Activated CD8-positive, alpha-beta T cell treated with anti-CD3 and anti-CD28 coated beads, Interleukin-2, amount 10 ng/mL, durations not matched to agents 7 days and 5 days (primary cell): ENCODE measurements at places on chromosomes 3 and 15. TPM values are rescaled to one million over a fixed set of nuclear protein-coding genes. Genes with fewer than 3 reads are reported as not detected.

LMAN1L gene
- total RNA-seq = 1.0 TPM

ZNF621 gene
- total RNA-seq = 22.6 TPM

OR5K2 gene
- not detected for total RNA-seq

TERC gene
- total RNA-seq = 10.8 TPM

INO80 gene
- 28.1 TPM for total RNA-seq

DHFR2 gene
- total RNA-seq = 6.4 TPM

ZBBX gene
- total RNA-seq = not detected

RHOV gene
- total RNA-seq = not detected

LDHAL6B gene
- total RNA-seq = not detected

ABI3BP gene
- total RNA-seq = 0.16 TPM

MRPL47 gene
- 39.9 TPM for total RNA-seq

FBXL22 gene
- total RNA-seq = 1.4 TPM

FES gene
- 10.5 TPM for total RNA-seq

PLA2G4E gene
- not detected for total RNA-seq

IQCF5 gene
- total RNA-seq = not detected

FANCD2OS gene
- total RNA-seq = not detected

- DNase-seq = no peak
Observed at GRCh38 chr3:66478960-66479359, 21.9 kb downstream of the LRIG1 start.

DNA sequence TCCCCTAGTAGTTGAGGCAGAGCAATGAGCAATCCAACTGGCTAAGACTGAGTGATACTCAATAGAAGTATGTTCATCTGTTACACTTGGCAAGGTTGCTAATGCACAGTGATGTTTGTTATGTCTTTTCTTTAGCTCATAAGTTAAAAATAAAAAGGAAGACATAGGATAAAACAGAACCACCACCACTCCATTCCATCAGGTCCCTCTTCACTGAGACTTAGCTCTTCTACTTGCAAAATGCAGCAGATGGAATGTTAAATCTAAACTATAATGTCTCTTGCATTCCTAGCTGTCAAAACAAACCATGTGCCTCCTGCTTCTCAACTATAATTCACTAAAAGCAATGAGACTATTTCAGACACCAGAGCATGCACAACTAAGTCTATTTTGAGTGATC, 265.6 kb upstream of the UBE2E2 start:
- no peak for DNase-seq

DNA sequence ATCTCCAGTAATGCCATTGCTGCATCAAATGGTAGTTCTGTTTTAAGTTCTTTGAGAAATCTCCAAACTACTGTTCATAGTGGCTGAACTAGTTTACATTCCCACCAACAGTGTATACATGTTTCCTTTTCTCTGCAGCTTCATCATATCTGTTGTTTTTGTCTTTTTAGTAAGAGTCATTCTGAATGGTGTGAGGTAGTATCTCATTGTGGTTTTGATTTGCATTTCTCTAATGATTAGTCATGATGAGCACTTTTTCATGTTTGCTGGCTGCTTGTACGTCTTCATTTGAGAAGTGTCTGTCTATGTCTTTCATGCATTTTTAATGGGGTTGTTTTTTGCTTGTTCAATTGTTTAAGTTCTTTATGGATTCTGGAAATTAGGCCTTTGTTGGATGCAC, 10.2 kb upstream of the GCSAM start:
- no peak for DNase-seq

DNA sequence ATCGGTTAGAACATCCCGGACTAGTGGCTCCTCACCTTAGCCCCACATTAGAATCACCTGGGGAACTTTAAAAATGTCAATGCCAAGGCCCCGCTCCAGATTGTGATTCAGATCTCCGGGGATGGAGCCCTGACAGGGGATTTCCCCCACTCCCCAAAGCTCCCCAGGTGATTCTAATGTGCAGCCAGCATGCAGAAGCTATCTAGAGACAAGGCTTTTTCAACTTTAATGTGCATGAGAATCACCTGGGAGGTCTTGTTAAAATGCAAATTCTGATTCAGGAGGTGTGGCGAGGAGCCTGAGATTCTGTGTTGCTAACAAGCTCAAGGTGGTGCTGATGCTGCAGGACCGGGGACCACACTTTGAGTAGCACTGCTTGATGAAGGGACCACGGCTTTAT, 156.7 kb downstream of the RAB11A start:
- no peak for DNase-seq

DNA sequence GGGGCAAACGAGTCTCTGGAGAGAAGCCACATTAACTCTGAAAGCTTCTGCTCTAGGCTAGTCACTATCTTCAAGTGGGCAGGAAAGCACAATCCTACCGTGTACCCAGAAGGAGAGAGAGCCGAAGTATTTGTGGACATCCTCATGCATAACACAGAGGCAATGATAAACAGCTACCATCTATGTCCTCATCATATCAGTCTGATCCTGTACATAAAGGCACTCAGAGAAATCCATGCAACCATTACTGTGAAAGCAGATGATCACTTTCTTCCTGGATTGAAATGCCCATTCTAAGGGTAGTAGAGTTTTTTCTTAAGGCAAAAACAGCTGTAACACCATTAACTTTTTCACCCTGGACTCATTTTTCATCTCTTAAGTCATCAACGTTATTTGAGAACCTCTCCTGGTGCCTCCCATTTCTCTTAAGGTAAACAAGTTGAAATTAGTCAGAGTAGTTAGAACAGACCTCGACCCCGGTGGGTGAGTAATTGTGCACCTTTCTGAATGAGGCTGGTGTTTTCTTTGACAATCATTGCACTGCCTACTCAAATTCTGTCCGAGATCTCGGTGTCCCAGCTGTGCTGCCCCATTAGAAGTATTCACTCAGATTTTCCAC, 327.4 kb downstream of the SHQ1 start:
- no peak for DNase-seq

DNA sequence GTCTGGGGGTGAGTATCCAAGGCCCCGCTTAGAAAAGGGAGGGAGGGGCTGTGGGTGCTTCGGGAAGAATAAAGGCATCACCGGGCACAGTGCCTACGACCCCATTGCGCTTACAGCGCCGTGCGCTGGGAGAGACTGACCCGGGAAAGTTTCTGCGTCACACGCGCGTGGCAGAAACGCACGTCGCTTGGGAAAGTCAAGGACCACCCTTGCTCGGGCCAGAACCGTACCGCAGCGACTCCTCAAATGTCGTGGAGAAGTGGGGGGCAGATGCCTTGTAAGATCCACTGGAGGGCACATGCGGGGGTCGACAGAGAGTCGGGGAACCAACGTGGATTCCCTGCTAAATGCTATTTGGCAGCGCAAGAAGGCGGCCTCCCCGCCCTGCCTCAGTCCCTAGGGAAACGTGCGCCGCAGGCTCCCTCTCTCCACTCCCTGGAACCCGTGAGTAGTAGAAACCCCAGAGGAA, 2.4 kb downstream of the ADAMTS9 start:
- no peak for DNase-seq

- no peak for DNase-seq
Observed at GRCh38 chr3:171351676-171352075, 108.5 kb downstream of the TNIK start.

- DNase-seq = no peak
Observed at GRCh38 chr15:71811752-71812735, 1.7 kb downstream of the NR2E3 start.

DNA sequence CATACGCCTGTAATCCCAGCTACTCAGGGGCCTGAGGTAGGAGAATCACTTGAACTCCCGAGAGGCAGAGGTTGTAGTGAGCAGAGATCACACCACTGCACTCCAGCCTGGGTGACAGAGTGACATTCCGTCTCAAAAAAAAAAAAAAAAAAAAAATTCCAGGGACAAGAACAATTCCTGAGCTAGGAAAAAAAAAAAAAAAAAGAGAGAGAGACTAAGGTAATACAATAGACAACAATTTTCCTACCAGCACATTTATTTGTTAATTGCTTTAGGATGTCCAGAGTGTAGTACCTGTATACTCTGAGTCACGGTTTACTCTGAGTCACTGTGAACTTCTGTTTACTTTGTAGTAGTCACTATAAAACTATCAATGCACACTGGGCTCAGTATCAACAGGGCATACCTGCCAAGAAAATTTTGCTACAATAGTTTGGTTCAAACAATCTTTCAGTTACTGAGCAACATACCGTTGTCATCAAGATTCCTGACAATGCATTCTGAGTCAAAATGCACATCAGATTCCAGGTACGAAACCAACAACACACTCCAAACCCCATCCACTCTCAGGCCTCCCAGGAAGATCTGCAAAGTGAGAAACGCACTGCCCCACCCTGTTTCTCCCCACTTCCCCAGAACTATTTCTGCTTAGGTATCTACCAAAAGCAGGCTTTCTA, 28.3 kb downstream of the IGF2BP2 start:
- no peak for DNase-seq

- no peak for DNase-seq
Observed at GRCh38 chr3:8416965-8417364, 84.7 kb upstream of the LMCD1 start.

DNA sequence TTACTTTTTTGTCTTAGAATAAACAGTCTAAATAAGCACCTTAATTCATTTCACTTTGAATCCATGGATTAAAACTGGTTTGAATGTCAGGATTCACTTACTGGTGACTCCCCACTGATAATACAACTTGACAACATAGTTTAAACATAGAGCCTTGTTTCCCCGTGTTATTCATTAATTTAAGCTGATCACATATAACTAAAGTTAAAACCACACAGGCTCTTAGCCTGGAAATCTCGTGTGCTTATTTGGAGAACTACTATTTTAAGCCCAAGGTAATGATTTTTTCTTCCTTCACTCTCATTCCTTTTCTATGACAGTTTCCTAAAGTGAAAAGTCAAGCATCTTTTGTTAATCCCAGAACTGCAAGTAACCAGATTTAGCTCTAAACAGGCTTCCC, 64.2 kb downstream of the HACD2 start:
- DNase-seq = no peak

DNA sequence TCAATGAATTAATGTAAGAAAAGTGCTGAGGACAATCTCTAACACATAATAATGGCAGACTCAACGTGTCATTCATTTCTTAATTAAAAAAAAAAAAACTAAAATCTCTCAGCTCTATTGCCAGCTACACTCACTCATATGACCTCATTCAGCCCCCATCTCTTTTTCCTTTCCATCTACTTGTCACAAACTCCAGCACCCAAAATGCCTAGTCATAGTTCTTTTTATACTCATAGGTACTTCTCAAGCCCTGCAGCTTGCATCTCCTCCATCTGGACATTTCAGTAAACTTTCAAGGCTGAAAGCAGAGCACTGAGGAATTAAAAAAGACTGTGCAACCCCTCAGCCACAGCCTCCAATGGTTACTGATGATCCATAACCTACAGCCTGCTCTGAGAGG, 109.8 kb downstream of the PLCH1 start:
- no peak for DNase-seq

- no peak for DNase-seq
Observed at GRCh38 chr3:65245133-65246063, 557.6 kb upstream of the ADAMTS9 start.

DNA sequence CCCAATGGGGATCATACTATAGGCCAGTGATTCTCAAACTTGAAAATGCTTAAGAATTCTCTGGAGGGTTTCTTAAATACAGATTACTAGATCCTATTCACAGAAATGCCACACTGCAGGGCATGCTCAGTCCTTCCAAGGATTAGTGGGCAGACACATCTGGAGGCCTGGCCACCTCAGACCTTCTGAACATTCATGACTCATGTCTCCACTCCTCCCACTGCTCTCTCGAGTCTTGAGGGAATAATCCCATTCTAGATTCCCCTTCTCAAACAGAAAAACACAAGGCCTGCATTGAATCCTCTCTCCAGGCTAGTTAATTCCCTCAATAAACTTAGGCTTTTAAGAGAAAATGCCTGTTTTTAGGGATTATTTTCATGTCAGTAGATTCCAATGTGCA, 22.1 kb downstream of the ZNF621 start:
- DNase-seq = no peak

- DNase-seq = no peak
Observed at GRCh38 chr3:61008153-61008997, 242.9 kb downstream of the FHIT start.

- DNase-seq = no peak
Observed at GRCh38 chr3:126550488-126551051, 8.2 kb downstream of the C3orf22 start.

DNA sequence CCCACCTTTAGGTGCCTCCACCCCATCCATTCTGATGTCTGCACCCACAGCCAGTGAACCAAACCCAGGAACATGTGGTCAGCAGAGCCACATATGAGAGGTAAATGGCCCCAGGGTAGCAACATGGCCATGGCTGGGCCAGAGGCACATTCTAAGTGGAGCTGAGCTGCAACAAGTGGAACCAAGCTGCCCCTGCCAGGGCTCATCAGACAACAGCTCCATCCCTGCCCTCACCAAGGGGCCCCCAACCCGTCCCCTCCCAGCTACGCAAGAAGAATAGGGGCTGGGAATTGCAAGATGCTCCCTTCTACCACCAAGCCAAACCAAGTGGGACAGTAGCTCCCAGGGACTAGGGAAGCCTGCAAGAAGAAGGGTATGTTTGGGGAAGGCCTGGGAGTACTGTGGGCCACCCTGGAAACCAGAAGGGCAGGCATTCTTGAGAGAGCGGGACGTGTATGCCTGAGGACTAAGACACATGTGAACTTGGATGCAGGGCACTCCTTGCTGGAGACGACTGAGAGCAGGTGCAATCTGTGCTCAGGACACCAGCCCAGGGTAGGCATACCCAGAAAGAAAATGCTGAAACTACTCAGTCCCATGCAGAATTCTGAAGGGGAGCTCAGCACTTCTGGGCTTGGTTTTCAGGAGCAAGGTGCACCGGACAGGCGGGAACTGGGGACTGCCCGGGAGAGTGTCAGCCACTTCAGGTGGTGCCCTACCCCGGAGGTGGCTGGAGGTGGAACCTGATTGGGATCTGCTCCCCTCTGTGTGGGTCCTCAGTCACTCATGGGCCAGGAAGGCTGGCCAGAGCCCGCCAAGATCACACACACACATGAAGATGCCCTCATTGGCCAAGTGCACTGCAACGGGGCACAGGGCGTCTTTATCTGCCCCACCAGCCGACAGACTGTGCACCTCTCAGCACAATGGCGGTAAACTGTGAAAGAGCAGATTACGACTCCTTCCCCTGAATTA, 9.5 kb downstream of the MYL3 start:
- no peak for DNase-seq

DNA sequence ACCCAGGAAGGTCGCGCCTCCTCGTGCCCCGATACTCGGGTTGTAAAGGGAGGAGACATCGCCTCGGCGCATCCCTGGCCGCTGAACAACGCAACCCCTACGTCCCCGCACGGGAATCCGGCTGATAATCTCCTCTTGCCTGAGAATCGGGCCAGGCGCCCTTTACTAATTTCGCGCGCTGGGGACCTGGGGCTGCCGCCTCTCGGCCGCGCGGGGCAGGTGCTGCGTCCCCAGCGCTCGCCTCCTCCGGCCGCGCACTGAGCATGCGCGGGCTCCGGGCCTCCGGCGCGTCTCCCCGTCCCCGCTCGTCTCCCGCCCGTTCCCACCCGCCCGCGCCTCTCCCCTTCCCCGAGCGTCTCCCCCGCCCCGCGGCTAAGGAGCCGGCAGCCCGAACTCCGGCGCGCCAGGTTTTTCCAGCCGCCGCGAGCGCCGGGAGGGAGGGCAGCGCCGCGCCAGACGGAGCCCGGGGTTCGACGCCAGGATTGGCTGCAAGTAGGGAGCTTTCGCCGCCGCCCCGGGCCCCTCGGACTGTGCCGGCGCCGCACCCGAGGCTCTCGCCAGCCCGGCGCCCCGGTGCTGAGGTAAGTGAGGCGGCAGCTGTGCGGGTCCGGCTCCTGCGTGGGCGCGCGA, at the start of gene CNTN4:
Gene CNTN4 (plus strand): TSS at position 469 of the 630 bp plus-strand sequence.
- no peak for DNase-seq

- DNase-seq = no peak
Observed at GRCh38 chr3:195447201-195447600, 4.4 kb upstream of the ACAP2 start.
